Activated CD4-positive, alpha-beta T cell treated with anti-CD3 and anti-CD28 coated beads, Interleukin-2, Interleukin-4, amounts not matched to agents 100 ng/mL and 50 ng/mL, durations not matched to agents 16 hours and 8 hours (primary cell): ENCODE measurements at places on chromosomes 6 and 20.
A peak's percentile ranks its signal among the peaks of the same experiment; 100 is the strongest.

DNA sequence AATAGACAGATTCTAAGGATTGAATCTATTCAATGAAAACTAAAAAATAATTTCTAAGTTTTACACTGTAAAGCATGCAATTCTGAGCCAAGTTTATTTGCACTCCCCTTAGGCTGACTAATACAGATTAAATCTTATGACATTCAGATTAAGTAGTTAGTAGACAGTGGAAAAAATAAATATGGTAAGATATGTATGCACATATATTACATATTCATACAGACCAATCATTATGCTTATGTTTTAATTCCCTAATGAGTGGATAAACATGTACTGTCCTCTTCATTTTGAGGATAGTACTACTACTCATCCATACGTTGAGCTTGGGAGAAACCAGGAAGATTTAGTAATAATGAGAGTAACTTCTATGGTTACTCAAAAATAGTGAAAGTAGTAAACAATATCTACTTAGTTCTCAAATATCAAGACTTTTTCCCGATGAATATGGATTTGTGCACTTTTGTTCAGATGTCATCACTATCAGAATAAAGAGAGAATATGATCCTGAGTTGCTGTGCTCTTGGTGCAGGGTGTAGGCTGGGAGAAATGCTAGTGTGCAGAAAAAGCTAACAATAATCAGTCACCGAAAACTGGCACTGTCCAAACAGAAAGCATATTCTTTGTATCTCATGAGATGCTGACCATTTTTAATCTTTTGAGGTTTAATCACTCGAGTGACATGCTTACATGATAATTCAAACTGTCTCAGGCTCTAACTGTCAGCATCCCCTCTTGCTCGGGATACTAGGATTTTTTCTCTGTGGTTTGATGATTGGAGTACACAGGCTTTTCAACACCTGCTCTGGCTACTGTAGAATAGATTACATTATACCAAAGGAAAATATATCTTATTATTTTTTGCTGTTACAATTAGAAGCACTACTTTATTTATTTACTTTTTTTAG lies 111.6 kb downstream of the EPHA7 start:
- DNase-seq = no peak

DNA sequence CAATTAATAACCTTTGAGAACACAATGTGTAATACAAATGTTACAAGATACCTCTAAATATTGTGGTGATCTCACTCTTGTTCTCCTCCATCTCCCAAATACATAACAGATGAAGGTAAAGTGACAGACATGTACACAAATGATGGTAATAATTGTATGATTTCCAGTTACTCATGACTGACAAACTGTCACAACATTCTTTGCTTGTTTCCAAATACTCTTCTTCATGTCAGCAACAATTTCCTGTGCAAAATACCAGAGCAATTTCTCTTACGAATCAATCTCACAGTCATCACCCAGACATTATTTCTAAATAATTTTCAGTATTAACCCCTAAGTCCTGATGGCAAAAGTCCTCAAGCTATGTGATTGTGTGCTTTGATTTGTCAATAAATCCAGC lies 92.9 kb downstream of the RPS12 start:
- DNase-seq = no peak

- peak; percentile 46 for DNase-seq
Measured at GRCh38 chr6:30685157-30686008, 1.1 kb downstream of the PPP1R18 start.

DNA sequence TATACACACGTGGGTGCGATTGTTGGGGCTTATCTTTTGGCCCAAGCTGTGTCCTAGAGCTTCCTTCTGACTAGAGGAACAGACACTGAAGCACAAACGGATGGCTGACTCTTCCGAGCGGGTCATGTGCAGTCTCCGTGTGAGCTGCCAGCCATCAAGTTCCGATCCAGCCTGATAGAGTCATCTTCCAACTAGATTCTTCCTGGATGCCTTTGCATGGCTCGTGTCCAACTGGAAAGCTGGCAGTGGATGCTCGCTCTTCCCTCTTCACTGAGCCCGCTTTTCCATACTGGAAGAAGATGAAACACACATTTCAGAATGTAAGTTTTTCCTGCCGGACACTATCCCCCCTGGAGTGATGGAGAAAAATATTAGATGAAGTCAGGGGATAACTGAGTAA lies 148.1 kb downstream of the SCML4 start:
- no peak for DNase-seq
